NCI-H187 treated with DMSO at 0.1 percent for 48 hours (cell line): ENCODE measurements at places on chromosomes 1 and 21.

DNA sequence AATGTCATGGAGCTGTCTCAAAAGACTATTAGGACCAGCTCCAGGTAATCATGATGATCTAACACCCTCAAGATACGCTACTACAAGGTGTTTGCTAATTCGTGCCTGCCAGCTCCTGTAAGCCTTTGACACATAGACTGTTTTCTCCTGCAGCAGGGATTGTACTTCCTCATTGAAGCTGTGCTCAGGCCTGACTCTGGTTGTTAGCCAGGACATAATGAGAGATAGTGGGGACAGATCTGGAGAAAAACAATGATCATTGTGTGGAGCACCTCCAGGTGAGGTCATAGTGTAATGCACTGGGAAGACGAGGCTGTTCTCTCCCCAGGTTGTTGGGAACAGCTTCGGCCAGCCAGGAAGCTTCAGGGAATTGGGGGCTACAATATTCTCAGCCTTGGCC is 94.6 kb downstream of the SETD4 start:
- no peak for DNase-seq

- DNase-seq, result no peak
Measured at GRCh38 chr1:199113265-199113869, 474.5 kb downstream of the PTPRC start.

DNA sequence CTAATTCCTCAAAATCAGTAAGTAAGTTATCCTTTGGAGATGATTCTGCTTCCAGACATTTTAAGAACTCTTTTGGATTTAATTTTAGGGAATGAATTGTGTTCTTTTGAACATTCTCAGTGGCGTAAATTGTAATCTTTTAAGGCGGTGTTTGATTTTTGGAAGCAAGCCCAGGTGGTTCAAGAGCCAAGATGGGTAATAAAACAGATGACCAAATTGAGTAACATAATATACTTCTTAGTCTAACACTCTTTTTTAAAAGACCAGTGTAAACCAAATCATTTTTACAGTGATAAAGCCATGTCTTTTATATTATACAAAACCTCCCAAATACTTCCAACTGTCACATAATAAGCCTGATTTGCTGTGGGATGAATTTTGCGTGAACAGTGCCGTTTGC is 133.8 kb downstream of the LRRC40 start:
- DNase-seq, result no peak

- DNase-seq, result no peak
Measured at GRCh38 chr1:114113411-114114184, 40.1 kb downstream of the SYT6 start.

GRCh38 chr1:201656311-201657032 is 117.5 kb downstream of the NAV1 start:
- DNase-seq, result no peak

DNA sequence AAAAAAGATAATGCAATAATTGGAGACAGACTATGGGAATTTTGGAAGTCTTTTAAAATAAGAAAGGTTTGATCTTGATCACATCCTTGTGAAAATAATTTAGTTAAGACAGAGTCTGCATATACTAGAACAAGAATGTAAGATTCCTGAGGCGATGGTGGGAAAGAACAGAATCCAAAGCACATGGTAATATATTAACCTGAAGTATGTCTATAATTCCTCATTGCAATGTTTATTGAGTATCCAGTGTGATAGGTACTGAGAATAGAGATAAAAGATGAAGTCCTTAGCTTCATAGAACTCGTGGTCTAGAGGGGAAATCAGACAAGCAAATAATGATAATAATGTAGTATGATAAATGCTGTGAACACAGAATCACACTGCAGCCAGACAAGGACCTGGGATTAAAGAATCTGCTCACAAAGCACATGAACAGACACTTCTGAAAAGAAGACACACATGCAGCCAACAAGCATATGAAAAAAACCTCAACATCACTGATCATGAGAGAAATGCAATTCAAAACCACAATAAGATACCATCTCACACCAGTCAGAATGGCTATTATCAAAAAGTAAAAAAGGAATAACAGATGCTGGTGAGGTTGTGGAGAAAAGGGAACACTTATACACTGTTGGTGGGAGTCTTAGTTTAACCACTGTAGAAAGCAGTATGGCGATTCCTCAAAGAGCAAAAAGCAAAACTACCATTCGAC is 6.9 kb upstream of the ANGPTL3 start:
- DNase-seq, result no peak

DNA sequence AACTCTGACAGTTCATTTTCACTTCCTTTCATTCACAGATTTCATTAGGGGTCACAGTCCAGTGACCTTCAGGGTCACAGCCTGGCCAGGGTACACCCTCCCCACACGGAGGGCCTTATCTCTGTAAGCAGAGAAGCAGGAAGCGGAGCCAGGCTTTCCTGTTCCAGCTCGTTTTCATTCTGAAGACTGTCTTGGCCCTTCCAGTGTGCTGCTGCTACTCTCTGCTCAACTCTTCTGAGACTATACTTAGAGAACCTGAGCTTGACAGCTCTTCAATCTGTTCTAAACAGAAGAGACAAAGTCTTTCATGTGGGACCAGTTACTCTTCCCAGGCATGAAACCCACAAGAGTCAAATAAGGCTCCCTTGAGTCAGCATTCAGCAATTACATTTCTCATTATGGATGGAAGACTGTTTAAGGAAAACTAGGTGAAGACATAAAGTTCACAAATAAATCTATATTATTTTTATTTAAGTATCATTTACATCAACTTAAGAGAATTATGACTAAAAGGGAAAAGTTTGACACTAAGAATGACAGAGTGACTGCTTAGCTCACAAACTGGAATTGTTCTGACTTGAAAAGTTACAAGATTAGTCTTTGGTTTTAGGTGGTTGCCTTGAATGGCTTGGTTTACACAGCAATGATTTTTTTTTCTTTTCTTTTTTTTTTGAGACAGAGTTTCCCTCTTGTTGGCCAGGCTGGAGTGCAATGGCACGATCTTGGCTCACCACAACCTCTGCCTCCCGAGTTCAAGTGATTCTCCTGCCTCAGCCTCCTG is 4.8 kb upstream of the TDRD10 start:
- no peak for DNase-seq

- no peak for DNase-seq
Measured at GRCh38 chr1:36457691-36458090, 6.5 kb downstream of the MRPS15 start.

- DNase-seq, result no peak
Measured at GRCh38 chr1:160838888-160839287, 23.8 kb downstream of the CD244 start.

DNA sequence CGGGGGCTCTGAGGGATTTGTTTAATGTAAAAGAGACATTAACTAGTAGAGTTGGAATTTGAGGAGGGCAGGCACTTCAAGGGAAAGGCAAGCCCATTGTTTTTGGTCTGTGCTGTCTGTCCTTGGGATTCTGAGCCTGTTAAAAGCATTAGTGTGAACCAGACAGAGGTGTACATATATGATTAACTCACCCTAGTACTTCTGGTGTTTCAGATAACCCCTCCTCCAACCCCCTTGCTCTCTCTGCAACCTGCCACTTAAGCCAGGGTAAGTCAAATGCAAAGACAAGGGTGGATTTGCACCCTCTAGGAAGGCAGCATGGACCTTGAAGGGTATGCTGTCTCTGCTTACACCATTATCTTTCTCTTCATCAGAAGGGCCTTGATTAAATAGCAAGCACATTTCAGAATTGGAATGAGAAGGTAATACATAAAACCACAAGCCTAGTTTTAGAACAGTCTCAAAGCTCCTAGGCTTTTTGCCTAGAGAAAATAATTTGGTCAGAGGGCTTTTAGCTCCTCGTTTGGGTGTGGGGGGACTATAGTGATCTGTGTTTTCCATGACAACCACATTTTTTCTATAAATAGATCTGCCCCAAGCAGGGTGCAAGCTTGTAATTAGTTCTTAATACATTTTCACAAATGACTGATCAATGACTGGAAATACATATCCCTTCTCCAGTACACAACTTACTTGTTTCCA is 120.7 kb upstream of the SGIP1 start:
- DNase-seq, result no peak

GRCh38 chr21:14479241-14479786 is 66.8 kb downstream of the SAMSN1 start:
- DNase-seq, result no peak

DNA sequence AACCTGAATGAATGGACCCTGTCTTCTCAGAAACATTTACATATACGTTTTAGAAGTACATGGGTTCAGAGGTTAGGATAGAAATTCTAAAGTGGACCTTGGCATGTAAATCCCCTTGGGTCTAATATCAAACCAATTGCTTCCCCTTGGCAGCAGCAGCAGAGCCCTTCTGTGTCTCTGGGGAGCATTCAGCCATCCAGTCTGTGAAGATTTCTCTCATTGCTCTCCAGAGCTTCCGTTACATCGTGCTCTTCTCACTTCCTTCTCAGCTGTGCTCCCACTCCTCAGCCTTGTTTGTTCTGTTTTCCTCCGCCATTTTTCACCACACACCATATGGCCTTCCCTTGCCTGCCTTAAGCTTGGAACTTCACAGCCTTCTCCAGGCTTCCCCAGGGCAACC is 61.5 kb upstream of the ATP1B1 start:
- DNase-seq, result no peak

- no peak for DNase-seq
Measured at GRCh38 chr1:245008761-245009160, 144.4 kb upstream of the HNRNPU start.

DNA sequence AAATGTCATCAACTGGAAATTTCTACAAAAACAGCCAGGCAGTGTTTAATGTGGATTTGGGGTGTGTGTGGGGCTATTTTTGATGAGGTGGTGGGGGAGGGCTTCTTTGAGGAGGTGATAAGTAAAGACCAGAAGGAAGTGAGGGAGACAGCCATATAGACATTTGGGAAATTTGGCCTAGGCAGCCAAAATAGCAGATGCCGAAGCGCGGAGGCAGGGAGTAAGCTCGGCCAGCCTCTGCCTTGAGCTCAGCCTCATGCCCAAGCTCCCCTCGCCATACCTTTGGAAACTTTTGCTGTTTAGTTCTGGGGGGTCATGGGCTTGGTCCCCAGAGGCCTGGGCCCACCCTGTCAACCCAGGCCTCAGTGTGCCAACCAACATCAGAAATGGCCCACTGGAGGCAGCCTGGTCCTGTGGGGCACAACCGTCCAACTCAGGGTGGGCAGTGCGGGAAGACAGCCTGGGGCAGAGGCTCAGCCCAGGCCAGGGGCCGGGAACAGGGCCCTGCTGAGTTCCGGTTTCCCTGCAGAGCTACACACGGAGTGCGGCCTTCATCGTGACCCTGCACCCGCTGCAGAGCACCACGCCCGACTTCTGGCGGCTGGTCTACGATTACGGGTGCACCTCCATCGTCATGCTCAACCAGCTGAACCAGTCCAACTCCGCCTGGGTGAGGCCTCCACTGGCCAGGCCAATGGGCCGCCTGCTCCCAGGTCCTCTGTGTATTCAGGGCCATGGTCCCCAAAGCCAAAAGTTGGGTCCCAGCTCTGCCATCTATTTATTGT is 84.0 kb downstream of the PTPRU start:
- DNase-seq, result no peak
